ENCODE measurements at places on chromosomes 12 and 14.

DNA sequence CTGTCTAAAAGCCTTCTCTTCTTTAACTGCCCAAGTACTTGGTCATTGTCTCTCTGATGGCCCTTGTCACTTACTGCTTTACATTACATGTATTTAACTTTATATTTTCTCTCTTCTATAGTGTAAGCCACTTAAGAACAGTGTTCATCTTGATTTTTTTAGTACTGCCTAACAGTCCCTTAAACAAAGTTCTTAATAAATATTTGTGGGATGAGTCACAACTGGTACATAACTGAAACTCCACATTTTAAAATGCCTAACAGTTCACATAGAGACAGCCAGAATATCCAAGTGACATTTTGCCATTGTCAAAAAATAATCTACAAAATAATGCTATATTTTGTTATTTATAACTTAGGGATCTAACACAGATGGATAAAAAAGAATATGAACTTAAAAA, 146.6 kb downstream of the STXBP6 start:
- peak; percentile 63 for DNase-seq

DNA sequence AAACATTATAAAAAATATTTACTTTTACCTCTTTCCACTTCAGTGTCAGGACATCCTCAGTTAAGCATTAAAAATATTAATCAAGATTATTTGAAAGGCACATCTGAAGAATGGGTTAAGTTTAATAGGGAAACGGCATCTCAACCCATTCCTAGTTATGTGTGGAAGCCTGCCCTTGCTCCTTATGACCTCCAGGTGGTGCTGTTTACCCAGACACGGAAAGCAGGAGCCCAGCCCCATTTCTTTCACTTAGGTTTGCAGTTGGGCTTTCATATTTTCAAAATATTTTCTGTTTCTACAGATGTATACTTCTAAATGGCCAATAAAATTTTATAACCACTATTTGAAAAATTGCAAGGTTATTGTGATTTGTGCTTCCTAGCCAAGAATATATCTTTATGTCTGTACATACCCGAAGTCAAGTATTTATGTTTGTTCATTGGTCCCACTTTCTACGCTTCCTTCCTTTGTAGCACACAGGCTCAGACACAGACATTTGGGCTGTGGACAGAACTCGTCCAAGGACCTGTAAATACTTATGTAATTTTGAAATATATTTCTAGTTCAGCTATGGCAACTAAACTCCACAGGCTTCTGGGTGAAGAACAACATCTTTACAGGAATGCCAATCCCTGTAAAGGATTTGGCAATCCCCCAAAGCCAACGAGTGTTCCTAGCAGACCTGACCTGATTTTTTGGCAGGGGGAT, 247.1 kb downstream of the AKAP6 start:
- peak; percentile 8 for DNase-seq

- no peak for DNase-seq
These were observed 30.1 kb upstream of the DLK1 start for GRCh38 chr14:100696590-100696989.

DNA sequence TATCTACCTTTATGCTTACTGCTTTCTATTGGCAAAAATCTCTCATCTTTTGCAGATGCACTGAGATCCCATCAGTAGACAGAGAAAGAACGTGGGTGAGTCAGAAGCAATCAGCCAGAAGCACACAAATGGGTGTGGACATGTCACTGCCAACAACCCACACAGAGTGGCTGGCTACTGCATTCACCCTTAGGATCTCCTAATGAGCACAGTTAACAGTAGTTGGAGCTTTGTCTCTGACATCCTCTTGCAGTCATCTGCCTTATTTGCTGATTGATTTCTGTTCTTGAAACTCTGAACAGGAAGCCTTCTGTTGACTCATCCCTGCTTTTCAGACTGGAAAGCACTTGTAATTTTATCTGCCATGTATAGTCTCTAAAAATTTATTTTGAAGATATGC, 117.2 kb downstream of the RGS6 start:
- DNase-seq, result no peak

DNA sequence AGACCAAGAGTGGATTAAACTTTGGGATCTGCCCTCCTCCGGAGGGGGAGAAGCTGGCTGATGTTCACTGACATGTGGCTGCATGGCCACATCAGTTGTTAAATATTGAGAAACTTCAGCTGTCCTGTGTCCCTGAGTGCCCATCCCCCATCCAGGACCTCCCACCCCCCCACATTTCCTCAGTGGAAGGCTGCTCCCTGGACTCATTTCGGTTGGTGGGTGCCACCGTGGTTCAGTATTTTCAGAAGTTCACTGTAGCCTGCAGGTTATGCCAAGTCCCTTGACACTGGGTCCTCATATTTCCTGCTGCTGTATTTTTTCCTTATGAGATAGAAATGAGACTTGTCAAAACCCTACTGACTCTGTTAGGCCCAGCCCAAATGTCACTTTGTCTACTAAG, 302.4 kb downstream of the CACNA1C start:
- no peak for DNase-seq

- DNase-seq, result no peak
These were observed 72.6 kb downstream of the CHST11 start for GRCh38 chr12:104529130-104529874.

GRCh38 chr12:54019091-54019811, 9.0 kb upstream of the HOXC6 start:
- DNase-seq, result no peak

DNA sequence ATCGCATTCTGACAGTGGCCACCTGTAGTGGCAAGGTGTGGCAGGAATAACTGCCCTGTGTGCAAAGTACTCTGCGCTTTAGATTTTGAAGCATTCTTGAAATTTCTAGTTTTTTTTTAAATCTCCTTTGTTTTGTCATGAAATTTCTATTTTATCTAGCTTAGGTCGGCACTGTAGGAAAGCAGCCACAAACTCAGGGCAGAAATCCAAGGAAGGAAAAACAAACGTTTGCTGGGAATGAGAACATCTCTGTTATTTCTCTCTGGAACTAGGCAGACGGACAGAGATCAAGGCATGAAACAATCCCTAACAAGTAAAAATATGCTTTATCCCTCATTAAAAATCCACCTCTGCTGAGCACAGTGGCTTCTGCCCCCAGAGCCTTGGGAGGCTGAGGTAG, 1.3 kb upstream of the NR2C1 start:
- no peak for DNase-seq

DNA sequence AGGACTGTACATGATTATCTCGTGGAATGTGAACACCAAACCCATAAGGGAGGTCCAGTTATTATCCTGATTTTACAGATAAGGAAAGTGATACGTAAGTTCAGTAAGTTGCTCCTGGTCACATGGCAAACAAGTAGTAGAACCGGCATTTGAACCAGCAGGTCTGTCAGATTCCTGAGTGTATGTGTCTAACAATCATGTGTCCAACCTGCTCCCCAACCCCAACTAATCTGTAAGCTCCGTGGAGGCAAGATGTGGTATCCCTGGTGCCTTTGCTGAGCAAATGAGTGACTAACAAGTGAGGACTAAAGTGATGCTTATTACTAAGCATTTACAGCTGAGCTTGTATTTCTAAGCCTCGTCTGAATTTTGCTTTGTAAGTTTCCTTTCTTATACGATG, 65.9 kb downstream of the PTPN21 start:
- DNase-seq, result no peak

- DNase-seq, result no peak
These were observed 20.5 kb upstream of the DUSP6 start for GRCh38 chr12:89372584-89373370.

- no peak for DNase-seq
These were observed 10.7 kb downstream of the GPR19 start for GRCh38 chr12:12685305-12685704.

DNA sequence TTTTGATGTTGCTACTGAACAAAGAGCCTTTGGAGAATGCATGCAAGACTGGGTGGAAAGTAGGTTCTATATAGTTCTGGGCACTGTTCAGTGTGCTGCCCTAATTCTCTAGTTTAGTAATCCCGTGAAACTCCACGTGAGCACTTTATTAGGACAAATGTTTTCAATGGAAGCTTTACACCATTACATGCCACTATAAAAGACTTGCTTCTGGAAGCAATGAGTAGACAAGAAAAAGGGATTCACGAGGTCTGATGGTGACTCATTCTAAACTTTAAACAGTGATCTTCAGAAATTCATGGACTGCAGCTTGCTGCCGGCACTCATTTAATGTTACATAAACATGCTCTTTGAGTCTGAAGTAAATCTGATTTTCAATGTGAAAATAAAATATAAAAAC, 22.3 kb downstream of the ATG14 start:
- no peak for DNase-seq

DNA sequence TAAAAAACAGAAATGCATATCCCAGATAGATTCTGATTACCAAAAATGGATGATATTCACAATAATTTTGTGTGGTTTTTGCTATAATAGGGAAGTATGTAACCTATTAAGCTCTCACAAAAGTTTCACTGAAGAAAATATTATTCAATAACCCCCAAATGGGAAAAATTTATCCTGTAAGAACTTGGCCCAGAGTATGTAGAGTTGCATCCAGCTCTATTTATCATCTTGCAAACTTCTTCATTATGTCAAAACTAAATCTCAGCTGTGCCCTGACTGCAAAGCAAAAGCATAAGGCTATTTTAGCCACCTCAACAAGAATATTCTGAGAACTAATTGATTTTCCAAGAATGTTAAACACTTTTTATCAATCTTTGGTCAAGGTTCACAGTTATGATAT, 199.2 kb downstream of the PAX9 start:
- no peak for DNase-seq

DNA sequence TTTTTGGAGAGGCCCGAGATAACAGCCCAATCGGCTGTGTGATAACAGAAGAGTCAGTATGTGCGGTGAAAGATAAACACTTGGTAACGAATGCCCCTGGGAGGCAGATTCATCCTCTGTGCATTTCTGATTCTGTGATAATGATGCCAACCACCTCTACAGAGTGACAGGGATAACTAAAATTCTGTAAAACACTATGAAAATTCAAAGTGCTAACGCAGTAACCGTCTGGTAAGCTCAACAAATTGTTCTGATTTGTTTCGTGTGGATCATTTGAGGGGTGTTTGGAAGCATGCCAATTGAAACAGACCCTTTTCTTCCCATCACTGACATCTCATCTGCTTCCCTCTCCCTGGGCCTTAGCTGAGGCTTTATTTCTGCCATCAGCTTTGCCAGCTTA, 76.3 kb downstream of the ESR2 start:
- DNase-seq, result no peak

- DNase-seq, result no peak
These were observed 404.4 kb downstream of the AACS start for GRCh38 chr12:125469683-125470082.

- DNase-seq, result no peak
These were observed 139.6 kb downstream of the C12orf75 start for GRCh38 chr12:105470102-105470501.

GRCh38 chr12:123972457-123973401, at the start of the genes CCDC92 and ZNF664:
TSS of gene CCDC92 (minus strand) at chr12:123972831. CDS start at chr12:123944305, 28,526 bp downstream.
TSS of gene ZNF664 (plus strand) at chr12:123973215. CDS start at chr12:124012145, 38,930 bp downstream.
- peak; percentile 72 for DNase-seq

GRCh38 chr14:55000381-55000780, 26.5 kb downstream of the WDHD1 start:
- DNase-seq, result no peak

DNA sequence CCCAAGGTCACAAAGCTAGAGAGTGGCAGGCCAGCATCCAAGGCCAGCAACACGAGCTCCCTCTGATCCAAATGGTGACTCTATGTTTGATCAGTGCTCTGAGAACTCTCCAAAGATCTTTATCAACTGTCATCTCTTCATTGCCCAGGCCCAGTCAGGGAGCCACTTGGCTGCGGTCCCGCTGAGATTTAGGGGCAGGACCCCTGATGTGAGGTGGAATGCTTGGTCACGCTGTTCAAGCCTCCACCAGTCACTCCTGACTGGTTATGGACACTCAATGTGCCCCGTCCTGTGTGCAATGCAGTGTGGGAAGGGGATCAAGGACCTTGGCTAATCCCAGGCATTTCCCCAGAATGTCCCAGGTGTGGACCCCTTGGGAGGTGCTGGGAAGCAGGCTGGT, 19.8 kb upstream of the TCL1B start:
- no peak for DNase-seq

DNA sequence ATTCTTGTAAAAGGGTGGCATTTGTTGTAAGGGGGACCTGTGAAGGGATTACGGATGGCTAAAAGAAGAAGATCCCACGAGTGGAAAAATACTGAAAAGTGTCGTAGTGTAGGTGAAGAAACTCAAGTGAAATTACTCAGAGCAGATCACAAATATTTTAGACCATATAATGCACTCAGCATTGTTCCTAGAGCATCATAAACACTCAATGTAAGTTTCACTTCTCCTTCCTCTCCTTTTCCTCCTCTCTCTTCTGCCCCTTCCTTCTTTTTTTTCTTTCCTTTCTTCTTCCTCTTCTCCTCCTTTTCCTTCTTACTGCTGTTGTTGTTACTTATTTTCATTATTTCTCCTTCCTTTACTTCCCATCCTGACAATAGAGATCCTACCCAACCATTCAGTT, 445.6 kb downstream of the ADAMTS20 start:
- no peak for DNase-seq

GRCh38 chr12:116426391-116427136, 132.6 kb upstream of the MAP1LC3B2 start:
- DNase-seq, result peak; percentile 92

- no peak for DNase-seq
These were observed 254.0 kb upstream of the SRRM4 start for GRCh38 chr12:118727196-118727978.

- no peak for DNase-seq
These were observed 69.5 kb downstream of the TMEM132C start for GRCh38 chr12:128336204-128337070.

- DNase-seq, result no peak
These were observed 80.4 kb upstream of the EEA1 start for GRCh38 chr12:93009533-93009932.
